ENCODE measurements at places on chromosomes 12 and 14. TPM values are rescaled to one million over a fixed set of nuclear protein-coding genes. Genes with fewer than 3 reads are reported as not detected.
A peak's percentile ranks its signal among the peaks of the same experiment; 100 is the strongest.

The TAS2R13 gene
- total RNA-seq, result 0.16 TPM

The KLHDC1 gene
- not detected for total RNA-seq

The ZNF385A gene
- 0.10 TPM for total RNA-seq

The RNASE4 gene
- total RNA-seq, result 6.6 TPM

The RASSF9 gene
- total RNA-seq, result 0.13 TPM

The BEGAIN gene
- total RNA-seq, result 1.5 TPM

The PGF gene
- 1.5 TPM for total RNA-seq

The COPS7A gene
- 103 TPM for total RNA-seq

The POTEM gene
- total RNA-seq, result 0.10 TPM

The LARP4 gene
- total RNA-seq, result 15.7 TPM

The EPYC gene
- total RNA-seq, result not detected

The CDH24 gene
- 15.0 TPM for total RNA-seq

The SLC4A8 gene
- not detected for total RNA-seq

The PIK3C2G gene
- not detected for total RNA-seq

DNA sequence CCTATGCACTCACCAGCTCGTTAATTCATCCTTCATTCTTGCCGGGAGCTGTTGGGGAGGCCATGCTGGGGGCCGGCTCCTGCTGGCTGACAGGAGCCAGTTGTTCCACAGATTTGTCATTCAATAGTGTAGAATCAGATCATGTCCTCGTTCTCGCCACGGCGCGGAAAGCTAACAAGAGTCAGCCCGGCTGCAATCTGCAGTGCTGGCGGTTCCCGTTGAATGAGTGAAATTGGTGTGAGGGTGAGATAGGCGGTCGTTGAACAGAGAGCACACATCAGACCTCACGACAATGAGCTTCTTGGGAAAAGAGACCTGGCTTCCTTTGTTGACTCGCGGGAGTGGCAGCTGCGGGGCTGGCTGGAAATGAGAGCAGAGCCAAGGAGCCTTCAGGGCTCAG, 57.5 kb downstream of the KIF26A start:
- no peak for DNase-seq

DNA sequence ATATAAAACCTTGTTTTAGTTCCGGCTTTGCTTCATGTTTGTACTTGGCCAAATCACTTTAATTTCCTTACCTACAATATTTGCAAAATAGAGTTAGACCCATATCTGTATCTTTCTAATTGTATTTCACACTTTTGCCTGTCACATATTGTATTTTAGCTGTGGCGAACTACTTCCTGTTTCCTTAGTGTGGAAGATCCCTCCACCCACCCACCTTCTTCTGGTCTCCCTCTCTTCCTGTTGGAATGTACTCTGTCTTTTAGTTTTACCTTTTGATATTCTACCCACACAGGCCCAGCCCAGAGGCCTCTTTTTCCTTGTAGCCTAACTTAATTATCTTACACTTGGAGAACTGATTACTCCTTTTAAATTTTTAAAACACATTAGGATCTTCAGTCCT, 78.2 kb downstream of the SCN8A start:
- no peak for DNase-seq

GRCh38 chr14:32078023-32078857, 1.1 kb downstream of the ARHGAP5 start:
- peak; percentile 66 for DNase-seq

- no peak for DNase-seq
These were observed 42.0 kb upstream of the ATP2B1 start for GRCh38 chr12:89750389-89751351.

DNA sequence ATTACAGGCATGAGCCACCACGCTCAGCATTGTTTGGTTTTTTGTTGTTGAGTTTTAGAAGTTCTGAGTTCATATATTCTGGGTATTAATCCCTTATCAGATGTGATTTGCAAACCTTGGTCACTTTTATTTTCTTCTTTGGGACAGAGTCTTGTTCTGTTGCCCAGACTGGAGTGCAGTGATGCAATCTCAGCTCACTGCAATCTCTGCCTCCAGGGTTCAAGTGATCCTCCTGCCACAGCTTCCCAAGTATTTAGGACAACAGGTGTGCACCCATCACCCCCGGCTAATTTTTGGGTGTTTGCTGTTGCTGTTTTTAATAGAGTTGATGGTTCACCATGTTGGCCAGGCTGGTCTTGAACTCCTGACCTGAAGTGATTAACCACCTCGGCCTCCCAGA, 11.8 kb downstream of the USP30 start:
- no peak for DNase-seq

GRCh38 chr14:30223385-30223785, 295.7 kb upstream of the PRKD1 start:
- peak; percentile 85 for DNase-seq

DNA sequence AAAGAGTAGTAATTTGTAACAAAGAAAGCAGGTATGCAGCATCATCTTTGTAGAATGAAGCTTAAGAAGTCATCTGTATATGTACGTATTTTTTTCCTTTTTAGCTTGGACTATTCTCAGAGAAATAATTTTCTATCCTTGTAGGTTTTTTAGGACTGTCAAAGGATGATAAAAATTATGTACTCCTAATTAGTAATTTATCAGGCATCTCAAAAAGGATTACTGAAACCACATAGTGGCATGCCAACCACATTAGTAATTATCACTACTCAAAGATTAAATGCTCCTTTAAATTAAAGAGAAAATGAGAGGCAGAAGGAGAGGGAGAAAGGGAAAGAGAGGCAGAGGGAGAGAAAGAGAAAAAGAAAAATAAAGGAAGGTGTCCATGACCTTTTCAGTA, 17.3 kb downstream of the TTC8 start:
- no peak for DNase-seq

DNA sequence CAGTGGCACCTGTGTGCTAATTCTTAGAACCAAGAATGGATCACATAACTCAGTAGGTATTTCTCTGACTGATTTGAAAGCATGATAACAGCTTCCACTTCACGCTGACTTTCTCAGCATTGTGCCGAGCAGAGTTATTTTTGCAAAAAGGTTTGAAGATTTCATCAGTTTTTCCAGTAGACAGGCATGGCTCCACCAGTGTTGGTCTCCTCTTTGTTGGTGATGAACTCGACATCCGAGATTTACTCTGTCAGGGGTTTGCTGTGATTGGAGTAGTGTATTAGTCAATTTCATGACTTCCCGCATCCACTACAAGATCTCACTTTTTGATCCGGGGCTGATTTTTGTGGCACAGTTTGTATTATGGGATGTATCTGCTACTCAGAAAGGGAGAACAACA, 85.3 kb downstream of the PRKCH start:
- DNase-seq, result no peak

DNA sequence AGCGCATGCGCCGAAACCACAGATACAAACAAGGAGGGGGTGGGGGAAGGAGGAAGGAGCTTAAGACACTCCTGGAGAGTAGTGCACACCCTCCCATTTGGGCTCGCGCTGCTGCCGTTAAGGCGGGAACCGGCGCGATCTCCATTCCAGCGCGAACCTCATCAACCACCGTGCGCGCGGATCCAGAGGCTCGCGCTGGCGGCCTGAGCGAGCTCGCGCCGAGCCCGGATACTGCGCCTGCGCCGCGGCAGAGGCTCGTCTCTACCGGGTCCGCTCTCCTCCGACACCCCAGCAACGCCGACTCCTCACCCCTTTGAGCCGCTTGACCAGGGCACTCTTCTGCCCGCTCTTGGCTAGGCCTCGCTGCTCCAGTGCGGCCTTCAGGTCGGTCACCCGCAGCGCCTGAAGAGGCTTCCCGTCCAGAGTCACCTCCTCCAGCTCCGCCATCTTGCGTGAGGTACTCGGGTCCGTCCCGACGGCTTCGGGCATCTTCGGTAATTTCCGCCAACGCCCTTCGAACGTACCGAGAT, at the start of gene ACIN1:
ACIN1 (minus strand) TSS at position 471 of the 530 bp plus-strand sequence; CDS start at position 447, 24 bp downstream.
- peak; percentile 71 for DNase-seq

GRCh38 chr14:58048219-58048618, 103.8 kb downstream of the ARMH4 start:
- DNase-seq, result no peak

DNA sequence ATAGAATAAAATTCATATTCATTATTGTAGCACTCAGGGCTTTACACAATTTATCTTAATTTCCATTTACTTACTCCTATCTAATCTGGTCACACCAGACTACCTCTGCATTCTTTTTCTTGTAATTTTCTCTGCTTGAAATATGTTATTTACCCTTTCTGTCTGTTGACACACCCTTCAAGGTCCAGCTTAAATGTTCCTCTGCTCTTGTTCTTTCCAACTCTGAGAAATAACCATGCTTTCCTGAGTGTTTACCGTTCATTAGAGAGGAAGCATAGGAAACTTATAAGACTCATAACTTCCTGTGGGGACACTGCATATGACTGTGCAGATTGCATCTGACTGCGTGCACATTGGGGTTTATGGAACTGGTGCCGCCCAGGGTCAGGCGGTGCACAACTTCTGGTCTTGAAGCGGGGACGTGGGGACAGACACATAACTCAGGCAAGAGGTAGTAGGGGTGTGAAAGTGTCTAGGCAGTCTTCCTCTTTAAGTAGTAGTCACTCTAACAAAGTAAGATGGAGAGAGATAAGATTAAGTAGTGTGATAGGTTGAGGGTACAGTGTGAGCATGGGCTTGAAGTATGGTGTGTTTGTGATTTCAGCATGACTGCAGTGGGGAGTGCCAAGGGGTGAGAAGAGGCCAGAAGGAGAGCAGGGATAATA, 42.6 kb upstream of the FOXJ2 start:
- no peak for DNase-seq

GRCh38 chr12:121218588-121219352, 8.8 kb downstream of the P2RX4 start:
- DNase-seq, result no peak

DNA sequence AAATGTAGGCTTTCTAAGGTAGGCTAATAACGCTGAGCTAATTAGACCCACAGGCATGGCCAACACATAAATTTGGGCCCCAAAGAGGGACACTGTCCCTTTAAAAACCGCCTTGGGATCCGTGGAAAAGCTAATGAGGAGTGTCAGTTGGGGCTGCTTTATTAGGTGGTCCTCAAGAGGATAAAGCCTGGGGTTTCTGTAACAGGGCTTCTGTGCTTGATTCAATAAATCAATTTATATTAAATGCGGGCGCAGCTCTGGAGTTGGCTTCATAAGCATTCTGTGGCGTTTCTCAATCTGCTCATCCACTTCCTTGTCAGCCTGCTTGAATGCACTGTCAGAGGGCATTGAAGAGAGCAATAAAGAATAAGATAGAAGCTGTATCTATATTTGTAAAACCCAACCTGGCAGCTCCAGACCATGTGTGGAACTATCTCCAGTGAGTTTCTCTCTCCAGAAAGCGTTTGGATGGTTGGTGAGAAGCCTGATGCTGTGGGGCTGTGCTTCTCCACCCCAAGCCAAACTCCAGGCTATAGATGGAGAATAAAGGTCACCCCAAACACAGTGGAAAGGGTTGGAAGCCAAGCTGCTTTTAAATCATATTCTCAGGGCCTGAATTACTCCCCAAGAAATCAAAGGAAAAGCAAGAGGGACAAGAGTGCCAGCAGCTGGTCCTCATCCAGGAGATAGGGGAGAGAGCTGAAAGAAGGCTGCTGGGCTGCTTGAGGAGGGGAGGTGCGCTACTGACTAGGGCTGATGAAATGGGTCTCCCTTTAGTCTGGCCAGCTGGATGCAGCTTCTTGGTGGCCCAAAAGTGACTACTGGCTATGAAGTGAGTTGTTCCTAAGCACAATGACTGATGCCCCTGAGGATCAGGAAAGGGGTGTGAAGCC, 222.0 kb downstream of the PPM1H start:
- no peak for DNase-seq

GRCh38 chr12:42698213-42698612, 108.7 kb upstream of the PRICKLE1 start:
- no peak for DNase-seq

- DNase-seq, result no peak
These were observed 27.3 kb downstream of the RERG start for GRCh38 chr12:15193946-15194345.

GRCh38 chr12:66694666-66695613, 16.1 kb upstream of the GRIP1 start:
- DNase-seq, result no peak

DNA sequence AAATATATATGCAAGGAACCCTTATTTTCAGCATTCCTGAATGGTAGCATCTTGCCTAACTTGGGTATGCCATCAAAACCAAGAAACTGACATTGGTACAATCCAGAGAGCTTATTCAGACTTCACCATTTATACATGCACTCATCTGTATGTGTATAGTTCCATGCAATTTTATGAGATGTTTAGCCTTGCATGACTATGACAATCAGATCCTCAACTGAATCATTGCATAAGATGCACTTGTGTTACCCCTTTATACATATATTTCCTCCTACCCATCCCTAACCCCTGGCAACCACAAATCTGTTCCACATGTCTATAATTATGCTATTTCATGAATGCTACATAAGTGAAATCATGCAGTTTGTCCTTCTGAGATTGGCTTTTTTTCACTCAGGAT, 37.0 kb upstream of the PPFIBP1 start:
- no peak for DNase-seq

DNA sequence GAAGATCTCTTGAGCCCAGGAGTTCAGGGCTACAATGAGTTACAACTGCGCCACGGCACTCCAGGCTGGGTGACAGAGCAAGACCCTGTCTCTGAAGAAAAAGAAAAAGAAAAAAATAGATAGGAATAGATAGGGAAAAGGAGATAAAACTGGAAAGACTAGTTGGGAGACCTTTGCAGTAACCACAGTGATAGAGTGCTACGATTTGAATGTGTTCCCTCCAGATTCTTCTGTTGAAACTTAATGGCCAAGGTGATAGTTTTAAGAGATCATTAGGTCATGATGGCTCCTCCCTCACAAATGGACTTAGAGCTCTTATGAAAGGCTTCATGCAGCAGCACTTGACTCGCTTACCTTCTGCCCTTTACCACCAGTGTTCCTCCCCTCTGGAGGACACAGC, 13.5 kb upstream of the ATF1 start:
- DNase-seq, result no peak

GRCh38 chr14:81400202-81400678, at the start of gene STON2:
TSS of gene STON2 (minus strand) at chr14:81400324. CDS start at chr14:81398382, 1,942 bp downstream.
- peak; percentile 30 for DNase-seq

DNA sequence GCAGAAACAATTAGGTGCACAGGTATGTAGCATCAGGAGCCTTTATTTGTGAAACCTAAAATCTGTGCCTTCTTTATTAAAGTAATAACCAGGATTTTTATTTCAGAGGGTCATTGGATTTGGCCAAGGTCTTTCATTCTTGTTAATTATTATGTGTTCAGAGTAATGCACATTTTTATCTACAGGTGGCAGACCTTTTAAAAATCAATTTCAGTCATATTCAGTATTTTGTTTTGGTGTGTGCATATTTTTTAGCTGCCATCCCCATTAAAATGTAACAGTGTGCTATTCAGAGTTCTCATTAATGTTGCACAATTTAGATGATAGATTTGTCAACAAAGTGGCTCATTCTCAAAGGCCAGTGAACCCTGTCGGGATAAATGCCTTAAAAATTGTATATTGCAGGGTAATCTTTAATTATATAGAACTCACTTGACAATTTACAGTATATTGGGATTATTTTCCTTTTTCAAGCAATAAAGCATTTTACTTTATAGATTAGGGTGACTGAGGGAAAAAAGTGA, 319.3 kb upstream of the SOX5 start:
- peak; percentile 16 for DNase-seq

DNA sequence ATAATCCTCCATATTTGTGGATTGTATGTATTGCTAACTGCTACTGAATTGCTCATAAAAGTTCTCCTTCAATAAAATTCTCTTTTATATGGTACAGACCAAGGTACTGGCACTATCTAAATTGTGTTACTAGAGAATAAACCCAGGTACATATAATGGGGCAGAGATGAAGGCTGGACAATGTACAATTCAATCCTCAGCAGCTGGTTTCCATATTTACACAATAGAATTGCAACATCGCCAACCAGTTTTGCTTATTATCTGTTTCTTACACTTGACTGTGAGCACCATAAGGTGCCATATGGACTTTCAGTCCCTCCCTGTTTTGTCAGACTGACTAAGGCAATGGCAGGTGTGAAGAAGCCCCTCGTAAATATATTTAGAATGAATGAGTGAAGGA, 18.1 kb downstream of the KITLG start:
- DNase-seq, result no peak
